Camera-type eye (tissue), 1 donor: ENCODE measurements at places on chromosomes 11 and 22. TPM values are rescaled to one million over a fixed set of nuclear protein-coding genes. Genes with fewer than 3 reads are reported as not detected.

WBP2NL gene
- total RNA-seq: 8.6 TPM

APOBEC3B gene
- total RNA-seq: 1.8 TPM

SERPING1 gene
- 31.2 TPM for total RNA-seq

GRK3 gene
- 16.0 TPM for total RNA-seq

RFPL3 gene
- not detected for total RNA-seq

APOL5 gene
- 0.44 TPM for total RNA-seq

CSNK2A3 gene
- total RNA-seq: 4.7 TPM

ZC3H12C gene
- total RNA-seq: 35.1 TPM

ROBO4 gene
- total RNA-seq: 17.7 TPM

WT1 gene
- total RNA-seq: not detected

TRIM22 gene
- total RNA-seq: 36.4 TPM

ALG9 gene
- 67.5 TPM for total RNA-seq

E2F8 gene
- 2.5 TPM for total RNA-seq

C11orf52 gene
- total RNA-seq: 1.3 TPM

TMEM151A gene
- 4.0 TPM for total RNA-seq

LRRC56 gene
- total RNA-seq: 1.2 TPM

HEPN1 gene
- total RNA-seq: not detected

OR52B4 gene
- not detected for total RNA-seq

P2RY6 gene
- 0.44 TPM for total RNA-seq

RAB38 gene
- total RNA-seq: 23.6 TPM

CECR2 gene
- total RNA-seq: 24.2 TPM

POU2AF2 gene
- total RNA-seq: not detected

TREH gene
- total RNA-seq: not detected

KCNJ11 gene
- total RNA-seq: 5.2 TPM

CNIH2 gene
- total RNA-seq: 8.2 TPM

ZNF195 gene
- 59.3 TPM for total RNA-seq
